Activated CD8-positive, alpha-beta T cell treated with anti-CD3 and anti-CD28 coated beads for 36 hours (primary cell): ENCODE measurements at places on chromosomes 3 and 15. TPM values are rescaled to one million over a fixed set of nuclear protein-coding genes. Genes with fewer than 3 reads are reported as not detected.

FBXW12 gene
- total RNA-seq, result not detected

COL6A5 gene
- not detected for total RNA-seq

DPPA4 gene
- total RNA-seq, result 0.65 TPM

HGD gene
- 0.78 TPM for total RNA-seq

GP5 gene
- total RNA-seq, result 0.83 TPM

RIOX2 gene
- 43.3 TPM for total RNA-seq

- no peak for DNase-seq
Observed at GRCh38 chr3:100615684-100616083, 6.3 kb downstream of the ADGRG7 start.

DNA sequence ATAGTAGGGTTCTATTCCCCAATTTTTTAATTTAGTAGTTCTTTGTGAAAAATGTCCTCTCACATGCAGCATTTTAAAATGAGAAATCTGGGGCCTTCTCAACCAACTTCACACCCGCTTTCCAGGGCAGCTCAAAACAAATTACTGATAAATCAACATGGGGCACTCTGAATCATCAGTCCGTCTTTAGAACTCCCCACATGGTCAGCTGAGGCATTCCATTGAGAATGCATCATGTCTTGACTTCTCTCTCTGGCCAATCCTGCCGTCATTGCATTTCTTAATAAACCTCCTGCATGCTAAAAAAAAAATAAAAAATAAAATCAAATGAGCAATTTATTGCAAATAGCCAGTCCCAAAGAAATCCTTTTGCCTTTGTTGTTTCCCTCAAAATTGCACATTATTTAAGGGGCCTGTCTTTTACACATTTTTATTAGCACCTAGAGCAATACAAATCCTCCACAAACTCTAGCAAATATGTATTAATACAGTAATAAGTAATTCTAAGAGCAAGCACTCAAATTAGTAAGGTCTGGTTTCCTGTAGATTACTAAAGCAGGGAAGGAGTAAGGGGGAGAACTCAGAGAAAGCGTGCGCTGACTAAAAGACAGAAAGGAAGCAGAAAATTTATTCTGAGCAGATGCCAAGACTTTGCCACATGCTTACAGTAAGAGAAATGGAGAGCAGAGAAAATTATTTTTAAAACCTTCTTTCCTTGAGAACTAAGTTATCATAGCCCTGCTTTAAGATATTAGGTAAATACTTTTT, 175.7 kb downstream of the TNIK start:
- DNase-seq, result peak; percentile 31

- DNase-seq, result no peak
Observed at GRCh38 chr15:77386626-77387025, 33.3 kb downstream of the PEAK1 start.

GRCh38 chr3:168052515-168052914, 43.2 kb downstream of the GOLIM4 start:
- no peak for DNase-seq

GRCh38 chr3:53708001-53708621, 138.1 kb downstream of the CHDH start:
- no peak for DNase-seq

DNA sequence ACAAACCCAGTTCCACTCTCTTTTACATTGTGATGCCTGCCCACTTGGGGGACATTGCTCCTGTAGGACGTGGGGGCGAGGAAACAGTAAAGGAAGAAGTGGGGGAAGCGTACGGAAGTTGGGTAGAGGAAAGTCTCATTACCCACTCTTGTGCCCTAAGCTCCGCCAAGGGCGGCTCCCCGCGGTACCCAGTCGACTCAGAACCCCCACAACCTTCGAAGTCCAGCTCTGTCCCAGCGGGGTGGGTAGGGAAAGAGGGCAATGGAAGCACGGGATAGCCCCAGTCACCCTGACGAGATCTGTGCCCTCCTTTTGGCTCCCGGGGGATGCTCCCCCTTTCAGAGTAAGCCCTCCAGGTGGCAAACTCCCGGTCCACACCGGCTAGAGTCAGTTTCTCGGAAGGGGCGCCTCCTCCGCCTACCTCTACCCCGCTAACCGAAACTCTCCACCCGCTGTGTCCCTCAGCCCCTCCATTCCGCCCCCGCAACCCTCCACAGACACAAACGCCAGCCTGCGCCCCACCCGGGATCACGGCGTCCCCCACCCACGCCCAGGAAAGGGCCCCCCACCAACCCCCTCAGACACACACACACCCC, 527 bp downstream of the CSNK1G1 start:
- peak; percentile 62 for DNase-seq
